ENCODE measurements at places on chromosomes 6 and 20.

- DNase-seq: no peak
Measured at GRCh38 chr20:58090161-58090560, 138.3 kb downstream of the ANKRD60 start.

DNA sequence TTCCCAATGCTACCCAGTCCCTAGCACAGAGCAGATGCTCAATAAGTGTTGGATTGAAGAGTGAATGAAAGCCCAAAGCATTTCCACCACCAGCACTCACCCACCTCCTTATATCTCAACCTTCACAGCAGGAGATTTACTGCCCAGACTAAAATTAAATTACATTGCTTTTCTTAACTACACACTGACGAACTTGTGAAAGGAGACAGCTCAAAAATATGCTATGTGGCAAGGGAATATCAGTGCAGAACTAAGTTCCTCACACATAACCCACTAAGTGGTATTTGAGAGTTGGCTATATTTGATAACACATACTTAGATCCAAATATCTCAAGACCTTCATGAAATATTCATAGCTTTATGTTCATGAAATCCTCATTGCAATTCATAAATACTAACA is 137.7 kb downstream of the FRK start:
- DNase-seq: no peak

DNA sequence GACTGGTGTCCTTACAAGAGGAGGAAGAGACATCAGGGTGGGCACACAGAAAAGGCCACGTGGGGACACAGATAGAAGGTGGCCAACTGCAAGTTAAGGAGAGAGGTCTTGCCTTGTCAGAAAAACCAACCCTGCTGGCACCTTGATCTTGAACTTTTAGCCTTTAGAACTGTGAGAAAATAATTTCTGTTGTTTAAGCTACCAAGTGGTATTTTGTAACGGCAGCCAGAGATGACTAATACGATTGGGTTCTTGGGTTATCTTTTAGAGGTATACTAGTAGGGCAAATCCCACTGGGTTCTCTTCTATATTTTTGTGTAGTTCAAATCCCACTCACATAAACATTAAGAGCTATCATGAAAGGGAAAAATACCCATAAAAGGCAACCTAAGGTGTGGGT is 31.9 kb upstream of the ZBTB24 start:
- DNase-seq: no peak

- no peak for DNase-seq
Measured at GRCh38 chr6:127216810-127217789, 49.6 kb upstream of the RNF146 start.

- no peak for DNase-seq
Measured at GRCh38 chr20:62132421-62132820, 10.1 kb downstream of the LSM14B start.

GRCh38 chr20:58078741-58079522 is 149.5 kb downstream of the ANKRD60 start:
- DNase-seq: no peak

DNA sequence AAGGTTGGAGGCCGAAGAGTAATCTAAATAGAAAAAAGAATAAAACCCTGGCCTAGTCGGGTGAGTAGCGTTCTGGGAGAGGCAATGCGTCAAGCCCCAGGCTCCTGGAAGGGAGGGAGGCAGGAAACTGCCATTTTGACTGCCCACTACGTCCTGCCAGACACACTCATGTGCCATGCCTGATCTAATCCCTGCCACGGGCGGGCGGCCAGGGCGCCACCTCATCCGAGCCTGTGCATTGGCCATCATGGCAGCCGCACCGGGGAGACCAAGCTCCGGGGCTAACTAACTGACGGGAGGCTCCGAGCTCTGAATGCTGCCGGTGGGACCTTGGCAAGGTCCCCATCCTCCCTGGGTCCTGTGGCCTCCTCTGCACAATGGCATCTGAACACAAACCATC is 68.8 kb downstream of the INSM1 start:
- no peak for DNase-seq

DNA sequence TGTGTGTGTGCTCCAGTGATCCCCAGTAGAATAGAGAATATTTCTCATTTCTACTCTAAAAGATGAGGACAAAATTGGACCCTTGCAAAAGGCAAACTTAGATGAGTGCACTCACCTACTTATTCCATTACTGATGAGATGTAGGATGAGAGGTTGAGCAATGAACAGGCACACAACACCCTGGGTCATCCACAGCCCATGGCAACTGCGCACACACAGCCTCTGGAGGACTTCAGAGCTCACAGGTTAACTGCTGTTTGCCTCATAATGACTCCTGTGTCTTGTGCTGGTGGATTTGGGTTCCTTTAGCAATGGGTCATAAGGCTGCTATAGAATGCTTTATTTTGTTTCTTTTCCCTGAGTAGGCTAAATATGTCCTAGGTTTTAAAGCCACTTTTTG is 103.6 kb upstream of the TNFAIP3 start:
- no peak for DNase-seq

DNA sequence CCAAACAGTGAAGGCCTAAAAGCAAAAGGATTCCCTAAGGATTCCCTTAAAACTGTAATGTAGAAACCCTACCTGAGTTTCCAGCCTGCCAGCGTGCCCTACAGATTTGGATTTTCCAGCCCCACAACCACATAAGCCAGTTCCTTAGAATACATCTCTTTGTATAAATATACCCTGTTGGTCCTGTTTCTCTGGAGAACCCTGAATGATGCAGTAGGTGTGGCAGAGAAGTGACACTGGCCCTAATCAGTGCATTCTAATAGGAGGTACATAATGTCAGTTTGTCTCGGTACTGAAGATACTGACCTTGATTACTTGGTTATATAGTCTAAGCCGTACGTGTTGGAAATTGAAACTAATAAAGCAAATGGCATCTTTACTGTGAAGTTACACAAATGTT is 707.8 kb upstream of the SLC35B3 start:
- DNase-seq: no peak

DNA sequence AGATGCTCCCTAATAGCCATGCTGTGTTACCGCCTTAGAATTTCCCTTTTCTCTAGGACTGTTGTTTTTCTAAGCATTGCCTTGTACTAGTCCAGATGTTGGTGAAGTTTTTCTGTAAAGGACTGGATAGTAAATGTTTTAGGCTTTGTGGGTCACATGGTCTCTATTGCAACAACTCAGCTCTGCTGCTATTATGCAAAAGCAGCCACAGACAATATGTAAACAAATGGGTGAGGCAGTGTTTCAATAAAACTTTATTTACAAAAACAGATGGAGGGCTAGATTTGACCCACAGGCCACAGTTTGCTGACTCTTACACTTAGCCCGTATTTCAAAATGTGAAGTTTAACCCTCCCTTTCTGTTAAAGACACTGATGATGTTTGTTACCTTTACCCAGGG is 207.6 kb upstream of the MYLIP start:
- no peak for DNase-seq

- no peak for DNase-seq
Measured at GRCh38 chr6:2853769-2854395, 12.2 kb upstream of the SERPINB1 start.

DNA sequence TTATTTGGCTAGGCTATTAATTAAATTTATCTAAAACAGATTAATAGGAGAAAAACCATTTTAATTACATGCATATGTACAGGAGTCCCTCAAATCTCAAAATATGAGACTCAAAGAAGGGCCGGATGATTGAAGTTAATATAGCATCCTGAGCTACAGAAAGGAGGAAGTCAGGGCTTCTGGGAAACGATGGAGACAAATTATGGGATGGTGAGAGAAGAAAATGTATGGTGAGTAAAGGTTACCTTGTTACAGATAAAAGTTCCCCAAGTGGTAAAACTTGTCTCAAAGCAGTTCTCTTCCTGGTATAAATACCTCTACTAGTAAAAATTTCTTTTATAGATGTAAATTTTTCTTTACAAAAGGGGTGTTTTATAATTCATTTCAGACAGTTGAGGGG is 15.9 kb upstream of the BTN1A1 start:
- no peak for DNase-seq

GRCh38 chr6:38805692-38806091 is 90.6 kb downstream of the DNAH8 start:
- DNase-seq: no peak

- DNase-seq: no peak
Measured at GRCh38 chr6:21176197-21176596, 417.4 kb upstream of the SOX4 start.

DNA sequence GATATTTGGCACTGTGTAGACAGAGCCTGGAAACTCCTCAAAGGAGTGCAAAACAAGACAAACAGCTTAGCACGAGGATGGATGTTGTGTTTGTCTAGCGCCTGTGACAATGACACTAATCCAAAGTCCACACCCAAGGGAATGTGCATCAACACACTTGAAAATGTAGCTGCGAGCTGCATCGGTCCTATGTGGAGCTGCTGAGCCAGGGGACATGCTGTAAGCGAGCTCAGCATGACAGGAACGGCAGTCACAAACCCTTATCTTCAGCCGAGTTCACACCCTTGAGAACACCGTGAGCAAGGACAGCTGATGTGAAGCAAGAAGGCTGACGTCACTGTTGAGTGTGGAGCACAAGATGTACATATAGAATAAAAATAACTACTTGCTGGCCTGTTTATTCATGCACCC is 684.3 kb downstream of the QKI start:
- DNase-seq: no peak

DNA sequence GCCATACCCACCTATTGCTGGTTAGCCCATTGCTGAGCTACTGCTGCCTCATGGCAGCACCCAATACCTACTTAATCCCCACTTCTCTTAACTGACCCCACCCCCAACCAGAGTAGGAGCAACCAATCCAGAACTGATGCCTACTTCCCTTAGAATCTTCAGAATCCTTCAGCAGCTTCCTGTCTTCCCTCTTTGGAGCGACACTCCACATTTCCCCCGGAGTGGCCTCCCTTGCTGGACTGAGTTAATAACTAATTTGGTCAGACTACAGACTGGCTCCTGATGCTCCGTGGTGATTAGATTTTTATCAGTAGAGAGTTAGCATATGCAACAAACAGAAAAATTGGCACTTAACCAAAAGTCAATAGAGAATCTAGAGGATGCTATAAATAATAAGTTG is 51.2 kb upstream of the UBR2 start:
- no peak for DNase-seq

GRCh38 chr6:8821981-8822381 is 386.6 kb upstream of the SLC35B3 start:
- DNase-seq: no peak

- DNase-seq: no peak
Measured at GRCh38 chr6:108804956-108805355, 43.3 kb upstream of the ARMC2 start.

DNA sequence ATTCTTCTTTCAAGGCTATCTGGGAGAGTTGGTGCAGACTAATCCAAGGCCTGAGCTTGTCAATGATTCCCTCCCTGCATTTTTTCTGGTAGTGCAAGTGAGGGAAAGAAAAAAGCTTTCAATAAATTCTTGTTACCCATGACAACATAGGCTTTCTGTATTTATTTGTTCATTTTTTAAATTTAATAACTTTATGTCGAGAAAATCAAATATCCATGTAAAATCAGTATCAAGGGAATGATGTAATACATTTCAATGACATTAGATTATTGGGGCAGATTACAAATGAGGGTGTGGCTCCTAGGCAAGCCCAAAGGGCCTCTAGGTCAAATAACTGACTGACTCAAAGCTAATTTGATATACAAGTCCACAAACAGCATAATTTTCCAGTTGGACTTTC is 104.0 kb downstream of the GJA1 start:
- no peak for DNase-seq

GRCh38 chr6:167679122-167679736 is 147.5 kb upstream of the AFDN start:
- no peak for DNase-seq

DNA sequence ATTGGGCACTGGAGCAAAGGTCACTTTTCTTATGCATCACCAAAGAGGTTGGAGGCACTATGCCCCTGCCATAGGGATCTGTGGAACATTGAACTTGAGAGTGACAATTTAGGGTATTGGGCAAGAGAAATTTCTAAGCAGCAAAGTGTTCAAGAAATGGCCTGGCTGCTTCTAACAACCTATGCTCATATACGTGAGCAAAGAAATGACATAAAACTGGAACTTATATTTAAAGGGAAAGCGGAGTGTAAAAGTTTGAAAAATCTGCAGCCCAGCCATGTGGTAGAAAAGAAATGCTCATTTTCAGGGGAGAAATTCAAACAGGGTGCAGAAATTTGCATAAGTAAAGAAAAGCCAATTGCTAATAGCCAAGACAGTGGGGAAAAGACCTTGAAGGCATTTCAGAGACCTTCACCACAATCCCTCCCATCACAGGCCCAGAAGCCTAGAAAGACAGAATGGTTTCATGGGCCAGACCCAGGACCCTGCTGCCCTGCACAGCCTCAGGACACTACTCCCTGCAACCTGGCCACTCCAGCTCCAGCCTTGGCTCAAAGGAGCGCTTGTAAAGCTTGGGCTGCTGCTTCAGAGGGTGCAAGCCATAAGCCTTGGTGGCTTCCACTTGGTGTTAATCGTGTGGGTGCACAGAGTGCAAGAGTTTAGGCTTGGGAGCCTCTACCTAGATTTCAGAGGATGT is 24.4 kb downstream of the NCR2 start:
- DNase-seq: no peak

- DNase-seq: no peak
Measured at GRCh38 chr6:68704485-68704884, 69.4 kb downstream of the ADGRB3 start.

DNA sequence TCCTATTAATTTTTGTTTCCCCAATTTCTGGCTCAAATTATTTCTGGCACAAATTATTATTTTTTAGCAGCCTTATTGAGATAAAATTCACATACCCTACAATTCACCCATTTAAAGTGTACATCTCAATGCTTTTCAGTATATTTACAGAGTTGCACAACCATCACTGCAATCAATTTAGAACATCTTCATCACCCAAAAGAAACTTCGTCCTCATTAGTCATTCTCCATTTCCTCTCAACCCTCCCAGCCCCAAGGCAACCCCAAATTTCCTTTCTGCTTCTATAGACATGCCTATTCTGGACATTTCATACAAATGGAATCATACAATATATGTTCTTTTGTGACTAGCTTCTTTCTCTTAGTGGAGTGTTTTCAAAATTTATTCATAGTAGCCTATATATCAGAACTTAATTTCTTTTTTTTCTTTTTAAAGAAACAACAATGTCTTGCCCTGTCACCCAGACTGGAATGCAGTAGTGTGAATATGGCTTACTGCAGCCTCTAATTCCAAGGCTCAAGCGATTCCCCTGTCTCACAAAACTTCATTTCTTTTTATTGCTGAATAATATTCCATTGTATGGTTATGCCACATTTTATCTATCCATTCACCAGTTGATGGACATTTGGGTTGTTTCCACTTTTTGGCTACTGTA is 84.5 kb downstream of the DNAH8 start:
- no peak for DNase-seq

GRCh38 chr6:160960839-160961238 is 30.7 kb upstream of the MAP3K4 start:
- DNase-seq: no peak

GRCh38 chr6:160285541-160286105 is 27.0 kb upstream of the SLC22A2 start:
- DNase-seq: no peak

GRCh38 chr6:74319292-74319691 is 623.3 kb downstream of the CD109 start:
- DNase-seq: no peak

DNA sequence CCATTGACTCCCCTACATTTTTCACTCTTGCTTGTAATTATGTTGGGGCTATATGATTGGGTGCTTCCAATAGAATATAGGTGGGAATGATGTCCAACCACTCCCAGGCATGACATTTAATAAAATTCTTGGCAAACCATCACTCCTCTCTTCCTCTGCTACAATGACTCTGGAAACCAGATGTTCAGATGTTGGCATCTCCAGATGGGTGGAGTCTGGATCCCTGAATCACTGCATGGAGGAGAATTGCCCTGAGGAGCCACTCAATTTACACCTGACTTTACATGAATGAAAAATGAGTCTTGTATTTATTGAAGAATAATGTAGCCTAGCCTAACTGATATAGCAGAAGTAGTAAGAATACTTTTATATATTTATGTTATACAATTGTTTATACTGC is 306.7 kb upstream of the SUPT3H start:
- DNase-seq: no peak
